ENCODE measurements at places on chromosomes 1 and 21.

DNA sequence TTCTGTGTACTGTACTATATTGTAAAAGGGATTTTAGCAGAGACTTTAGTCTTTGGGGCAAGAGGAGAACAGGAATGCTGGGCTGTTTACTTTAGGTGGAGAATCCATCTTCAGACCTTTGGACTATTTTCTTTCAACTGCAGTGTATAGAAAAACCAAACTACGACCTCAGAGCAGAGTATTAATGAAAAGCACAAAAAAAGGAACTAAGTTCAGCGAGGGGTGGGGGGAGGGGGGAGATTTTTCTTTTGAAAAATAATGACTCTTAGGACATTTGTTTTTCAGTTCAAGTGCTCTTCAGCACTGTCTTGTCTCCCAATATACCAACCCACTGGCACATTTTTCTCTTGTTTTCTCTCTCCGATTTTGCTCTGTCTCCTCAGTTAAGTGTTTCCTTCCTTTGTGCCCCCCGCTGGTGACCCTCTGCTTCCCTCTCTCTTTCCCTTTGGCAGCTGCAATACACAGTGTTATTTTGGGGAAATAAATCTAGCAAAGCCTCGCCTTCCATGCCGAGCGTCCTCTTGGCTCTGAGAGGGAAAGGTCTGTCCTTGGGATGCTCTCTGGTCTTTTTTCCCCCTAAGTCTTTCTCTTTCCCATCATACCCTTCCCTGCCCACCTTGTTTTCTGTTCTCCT is 44.8 kb downstream of the ACP6 start:
- no peak for DNase-seq

GRCh38 chr1:45375104-45376090 is 35.2 kb upstream of the MUTYH start:
- DNase-seq: no peak

- DNase-seq: no peak
Observed at GRCh38 chr1:67957066-67957465, 93.4 kb downstream of the DIRAS3 start.

- DNase-seq: no peak
Observed at GRCh38 chr1:31609514-31610118, 7.9 kb upstream of the HCRTR1 start.

DNA sequence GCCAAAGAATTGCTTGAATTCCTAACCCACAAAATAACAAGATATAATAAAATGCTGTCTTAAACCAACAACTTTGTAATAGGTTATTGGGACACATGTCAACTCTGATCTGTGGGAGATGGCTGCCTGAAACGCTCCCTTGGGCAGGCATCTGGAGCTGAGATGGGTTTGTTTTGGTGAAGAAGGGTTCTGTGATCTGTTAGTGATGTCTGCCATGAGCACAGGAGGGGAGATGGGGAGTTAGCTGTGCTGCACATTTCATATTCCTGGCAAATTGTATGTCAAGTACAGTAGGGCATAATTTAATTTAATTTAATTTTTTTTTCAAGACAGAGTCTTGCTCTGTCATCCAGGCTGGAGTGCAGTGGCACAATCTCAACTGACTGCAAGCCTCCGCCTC is 34.2 kb upstream of the IFNLR1 start:
- no peak for DNase-seq

Data from central memory CD4-positive, alpha-beta T cell (primary cell).